C1 segment of cervical spinal cord (tissue), 14 donors: ENCODE measurements at places on chromosomes 7 and 10.

DNA sequence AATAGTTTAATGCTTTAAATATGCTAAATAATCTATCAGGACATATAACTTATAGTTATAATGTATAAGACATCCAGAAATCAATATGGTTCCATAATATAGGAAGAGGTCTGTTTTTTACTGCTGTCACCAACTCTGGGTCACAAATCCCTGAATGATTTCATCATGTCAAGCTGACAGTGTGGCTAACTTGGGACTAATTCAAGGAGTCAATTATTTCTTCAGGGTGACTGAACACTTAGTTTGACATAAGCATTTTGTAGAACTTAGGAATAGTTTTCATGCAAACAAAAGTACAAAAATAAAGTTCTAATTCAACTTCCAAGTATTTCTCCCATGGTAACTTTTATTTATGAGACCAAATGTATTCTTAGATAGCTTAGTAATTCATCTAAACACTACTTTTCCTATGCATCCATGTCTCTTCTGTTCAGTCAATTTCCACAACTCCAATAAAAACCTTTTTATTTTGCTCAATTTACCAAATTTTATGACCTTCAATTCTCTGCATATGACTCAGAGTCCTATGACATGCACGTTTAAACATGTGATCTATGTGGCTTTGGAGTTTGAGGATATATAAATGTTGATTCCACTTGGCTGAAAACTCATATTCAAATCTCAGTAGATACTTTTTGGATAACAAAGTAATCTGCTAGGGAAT lies 40.3 kb upstream of the GNAT3 start:
- DNase-seq: no peak

GRCh38 chr10:101693978-101694673 lies 844 bp downstream of the FBXW4 start:
- DNase-seq: peak; percentile 84

- DNase-seq: no peak
Observed at GRCh38 chr7:128740996-128741395, 1.8 kb downstream of the CALU start.

- DNase-seq: no peak
Observed at GRCh38 chr7:35513828-35514227, 181.1 kb downstream of the HERPUD2 start.
